ENCODE measurements at places on chromosomes 2 and 18. TPM values are rescaled to one million over a fixed set of nuclear protein-coding genes. Genes with fewer than 3 reads are reported as not detected.

GRCh38 chr2:212854771-212855170 is 296.6 kb downstream of the IKZF2 start:
- no peak for DNase-seq

Gene SP140L
- 5.0 TPM for total RNA-seq

DNA sequence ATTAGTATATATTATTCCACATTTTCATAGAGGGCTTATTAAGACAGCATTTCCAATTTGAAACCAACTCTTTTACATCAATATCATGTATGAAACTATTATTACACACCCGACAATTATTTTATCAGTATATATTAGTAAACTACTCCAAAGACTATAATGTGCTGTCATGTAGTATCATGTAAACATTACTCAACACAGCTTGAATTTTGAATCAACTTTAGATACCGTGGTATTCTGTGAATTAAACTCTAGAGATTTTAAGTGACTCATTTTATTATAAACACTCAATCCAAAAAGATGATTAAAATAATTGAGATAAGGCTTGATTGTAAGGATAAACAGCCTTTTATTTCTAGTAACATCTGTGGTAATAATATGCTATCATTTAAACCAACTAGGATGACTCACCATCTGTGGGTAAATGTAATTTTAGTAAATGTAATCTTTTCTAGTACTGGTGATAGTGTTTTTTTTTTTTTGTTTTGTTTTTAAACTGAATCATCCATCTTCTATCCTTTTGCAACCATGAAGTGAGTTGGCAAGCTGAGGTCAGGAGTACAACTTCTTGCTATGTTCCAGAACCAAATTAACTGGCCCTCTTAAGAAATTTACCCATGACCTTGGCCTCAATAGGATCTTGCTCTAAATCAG is 144.3 kb upstream of the SMAD7 start:
- DNase-seq: no peak

DNA sequence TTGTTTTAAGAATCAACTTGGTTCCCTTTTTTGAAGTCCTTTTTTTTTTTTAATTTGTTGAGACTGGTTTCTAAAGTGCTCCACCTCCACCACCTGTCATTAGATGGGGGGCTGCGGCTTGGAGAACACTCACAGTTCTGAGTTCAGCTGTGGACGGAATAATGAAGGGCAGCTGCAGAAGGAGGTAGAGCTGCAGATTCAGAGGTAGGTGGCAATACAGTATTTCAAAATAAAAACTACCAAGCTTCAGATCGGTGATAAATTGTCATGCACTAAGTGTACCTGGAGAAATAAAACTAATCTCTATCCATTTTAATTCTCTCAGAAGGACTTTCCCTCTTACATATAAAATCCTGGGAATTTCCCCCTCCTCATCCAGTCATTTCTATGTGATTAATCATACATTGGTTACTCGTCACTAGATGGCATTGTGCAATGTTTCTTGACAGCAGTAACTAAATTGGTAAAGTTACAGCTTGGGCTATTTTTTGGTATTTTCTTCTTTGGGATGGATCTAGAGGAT is 81.1 kb upstream of the SLC39A10 start:
- peak; percentile 56 for DNase-seq

Gene HOXD12
- total RNA-seq: not detected

DNA sequence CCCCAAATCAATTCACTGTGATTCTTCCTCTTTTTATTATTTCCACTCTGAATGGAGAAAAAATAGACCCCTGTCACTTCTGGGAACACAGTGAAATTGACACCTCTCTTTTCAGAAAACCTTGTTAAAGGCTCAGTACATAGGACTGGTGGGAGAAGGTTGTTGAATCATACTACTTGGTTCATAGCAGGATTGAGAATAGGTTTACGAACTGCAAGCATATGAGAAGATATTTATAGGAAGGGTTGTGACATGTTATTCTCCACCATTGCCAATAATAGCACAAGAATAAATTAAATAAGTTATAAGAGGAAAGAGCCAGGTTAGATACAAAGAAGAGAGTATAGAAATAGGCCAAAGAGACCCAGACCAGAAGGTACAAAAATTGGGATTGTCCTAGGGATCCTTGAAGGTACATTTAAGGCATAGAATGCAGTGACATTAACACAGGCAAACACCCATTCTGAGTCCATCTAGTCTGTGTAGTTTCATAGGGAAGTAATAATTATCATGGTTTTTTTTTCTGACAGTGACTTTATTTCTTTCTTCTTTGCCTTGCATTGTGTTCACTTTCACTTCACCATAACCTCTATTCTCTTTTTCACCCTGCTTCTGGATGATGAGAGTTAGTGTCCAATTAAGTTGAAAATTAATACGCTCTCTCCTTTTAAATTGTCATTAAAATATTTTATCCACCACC is 21.8 kb upstream of the SERPINE2 start:
- no peak for DNase-seq

Gene CCDC74B
- 0.79 TPM for total RNA-seq

Gene FEV
- not detected for total RNA-seq

DNA sequence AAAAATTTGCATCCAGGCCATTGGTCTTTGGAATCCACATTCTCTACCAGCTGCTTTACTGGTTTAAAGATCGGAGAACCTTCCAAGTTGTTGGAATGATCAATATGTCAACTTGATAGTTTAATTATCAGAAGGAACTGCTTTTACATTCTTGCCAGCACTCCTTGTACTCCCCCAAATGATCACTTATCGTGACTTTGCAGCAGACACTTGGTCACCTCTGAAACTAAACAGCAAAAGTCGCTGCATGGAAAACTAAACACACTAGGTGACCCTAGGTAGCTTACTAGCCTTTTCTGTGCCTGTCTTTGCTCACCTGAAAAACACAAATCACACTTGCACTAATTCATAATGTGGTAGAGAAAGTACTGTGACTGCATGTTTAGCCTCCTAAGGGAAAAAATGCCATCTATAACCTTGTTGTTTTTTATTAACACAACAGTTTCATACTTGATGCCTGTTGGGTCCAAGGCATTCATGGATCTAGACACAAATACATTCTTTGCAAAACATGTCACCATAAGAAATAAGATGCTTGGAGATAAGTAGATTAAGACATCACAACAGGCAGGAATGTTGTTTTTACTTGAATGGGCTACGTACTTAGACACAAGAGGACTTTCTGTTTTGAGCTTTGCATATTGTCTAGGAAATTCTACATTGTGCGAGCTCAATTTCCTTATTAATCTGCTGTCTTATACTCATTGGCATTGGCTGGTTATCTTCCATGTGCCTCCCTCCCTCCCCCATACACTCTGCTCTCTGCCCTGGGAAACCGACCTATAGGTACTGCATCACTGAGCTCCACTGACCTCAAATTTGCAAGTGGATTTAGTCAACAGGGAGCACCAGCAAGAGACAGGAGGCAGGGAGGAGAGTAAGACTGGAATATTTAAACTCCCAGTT is 219.1 kb upstream of the STK17B start:
- DNase-seq: peak; percentile 14

Gene PAX3
- total RNA-seq: not detected

DNA sequence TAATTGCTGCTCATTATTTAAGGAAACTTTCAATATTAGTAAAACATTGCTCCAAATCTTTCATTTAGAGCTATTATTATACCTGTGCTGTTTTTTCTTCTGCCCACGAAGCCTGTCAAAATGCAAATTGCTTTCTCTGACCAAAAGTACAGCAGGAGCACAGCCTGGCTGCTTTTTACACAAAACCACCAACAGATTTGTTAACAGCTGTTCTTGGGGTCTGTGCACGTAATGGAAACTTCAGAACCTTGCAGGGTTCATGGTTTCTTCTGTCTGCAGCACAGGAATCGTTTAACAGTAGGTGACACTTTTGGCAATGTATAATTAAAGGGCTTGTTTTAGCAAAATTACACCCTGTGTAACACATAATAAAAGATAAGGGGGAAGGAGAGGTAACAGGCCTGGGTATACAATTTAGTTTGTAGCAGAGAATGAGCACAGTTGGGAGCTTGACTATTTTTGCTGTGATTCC is 447.3 kb downstream of the KCNJ3 start:
- DNase-seq: no peak

Gene IL36RN
- total RNA-seq: not detected
